ENCODE measurements at places on chromosomes 11 and 22.
A peak's percentile ranks its signal among the peaks of the same experiment; 100 is the strongest.

- no peak for DNase-seq
Observed at GRCh38 chr11:16992846-16993245, 21.4 kb downstream of the PLEKHA7 start.

GRCh38 chr11:134533511-134533910 is 121.5 kb upstream of the B3GAT1 start:
- DNase-seq = no peak

- DNase-seq = no peak
Observed at GRCh38 chr22:47678048-47678447, 915.6 kb downstream of the TBC1D22A start.

GRCh38 chr11:76783294-76783895 is at the start of gene TSKU:
TSKU (plus strand) TSS chr11:76783356; CDS start chr11:76795617, 12,261 bp downstream.
- DNase-seq = no peak

DNA sequence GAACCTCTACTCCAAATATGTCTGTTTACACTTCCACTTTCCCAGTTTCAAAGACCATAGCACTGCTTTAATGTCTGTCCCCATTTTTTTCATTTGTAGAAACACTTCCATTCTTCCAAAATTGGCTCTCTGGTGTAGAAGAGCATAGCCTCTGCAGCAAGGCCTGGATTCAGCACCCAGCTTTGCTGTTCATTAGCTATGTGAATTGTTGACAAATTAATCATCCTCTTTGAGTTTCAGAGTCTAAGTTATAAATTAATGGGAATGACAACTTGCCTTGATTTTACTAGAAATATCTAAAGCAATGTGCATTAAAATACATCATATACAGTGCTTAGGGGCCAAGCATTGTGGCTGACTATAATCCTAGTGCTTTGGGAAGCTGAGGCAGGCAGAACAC is 22.4 kb downstream of the GRIA4 start:
- DNase-seq = no peak

- DNase-seq = no peak
Observed at GRCh38 chr11:30603357-30603756, 17.2 kb upstream of the MPPED2 start.

- no peak for DNase-seq
Observed at GRCh38 chr11:78374917-78375316, 42.7 kb downstream of the GAB2 start.

DNA sequence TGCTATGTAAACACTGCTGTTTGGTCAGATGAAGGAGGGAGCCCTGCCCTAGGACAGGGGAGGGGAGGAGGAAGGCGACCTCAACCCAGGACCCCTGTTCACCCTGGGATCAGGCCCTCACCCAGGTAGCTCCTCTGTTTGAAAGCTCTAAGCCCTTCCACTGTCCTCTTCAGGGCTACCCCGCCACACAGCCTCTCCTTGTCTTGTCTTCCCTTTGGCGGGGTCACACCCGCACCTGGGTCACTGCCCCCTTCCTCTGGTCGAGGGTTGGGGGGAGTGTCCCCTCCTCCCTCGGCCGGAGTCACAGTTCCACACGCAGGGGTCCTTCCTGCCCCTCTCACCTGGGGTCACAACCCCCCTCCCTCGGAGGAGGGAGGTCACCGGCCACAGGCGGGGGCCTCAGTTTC is 463 bp upstream of the PTPMT1 start:
- DNase-seq = no peak

DNA sequence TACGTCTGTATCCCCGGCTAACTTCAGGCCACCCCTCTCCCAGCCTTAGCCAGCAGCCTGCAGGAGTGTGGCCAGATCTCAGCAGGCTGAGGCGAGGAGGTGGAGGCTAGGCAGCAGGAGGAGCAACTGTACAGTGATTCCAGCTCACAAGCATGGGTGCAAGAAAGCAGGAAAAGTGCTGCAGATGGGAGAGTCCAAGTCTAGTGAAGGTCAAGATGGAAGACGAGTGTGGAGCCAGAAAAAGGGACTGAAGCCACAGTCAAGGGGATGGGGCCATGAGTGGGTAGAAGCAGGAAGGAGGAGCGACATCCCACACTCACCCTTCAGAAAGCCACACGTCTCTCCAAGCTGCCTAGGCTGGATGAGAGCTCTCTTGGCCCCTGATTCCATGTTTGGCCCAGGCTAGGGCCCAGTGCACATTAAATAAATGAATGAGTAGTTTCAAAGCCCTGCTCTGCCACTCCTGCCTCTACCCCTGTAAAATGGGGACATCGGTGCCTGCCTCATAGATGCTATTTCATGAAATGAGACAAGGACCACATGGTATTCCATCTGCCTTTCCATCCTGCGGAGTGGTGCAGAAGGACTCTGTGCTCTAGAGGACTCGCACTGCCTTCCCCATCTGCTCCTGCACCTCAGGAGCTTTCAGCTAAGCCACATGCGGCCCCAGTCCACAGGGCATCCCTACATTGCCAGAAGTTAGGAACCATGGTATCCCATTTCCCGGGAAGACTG is 2.9 kb downstream of the YDJC start:
- DNase-seq = no peak

- DNase-seq = no peak
Observed at GRCh38 chr11:109155291-109155690, 266.7 kb upstream of the C11orf87 start.

DNA sequence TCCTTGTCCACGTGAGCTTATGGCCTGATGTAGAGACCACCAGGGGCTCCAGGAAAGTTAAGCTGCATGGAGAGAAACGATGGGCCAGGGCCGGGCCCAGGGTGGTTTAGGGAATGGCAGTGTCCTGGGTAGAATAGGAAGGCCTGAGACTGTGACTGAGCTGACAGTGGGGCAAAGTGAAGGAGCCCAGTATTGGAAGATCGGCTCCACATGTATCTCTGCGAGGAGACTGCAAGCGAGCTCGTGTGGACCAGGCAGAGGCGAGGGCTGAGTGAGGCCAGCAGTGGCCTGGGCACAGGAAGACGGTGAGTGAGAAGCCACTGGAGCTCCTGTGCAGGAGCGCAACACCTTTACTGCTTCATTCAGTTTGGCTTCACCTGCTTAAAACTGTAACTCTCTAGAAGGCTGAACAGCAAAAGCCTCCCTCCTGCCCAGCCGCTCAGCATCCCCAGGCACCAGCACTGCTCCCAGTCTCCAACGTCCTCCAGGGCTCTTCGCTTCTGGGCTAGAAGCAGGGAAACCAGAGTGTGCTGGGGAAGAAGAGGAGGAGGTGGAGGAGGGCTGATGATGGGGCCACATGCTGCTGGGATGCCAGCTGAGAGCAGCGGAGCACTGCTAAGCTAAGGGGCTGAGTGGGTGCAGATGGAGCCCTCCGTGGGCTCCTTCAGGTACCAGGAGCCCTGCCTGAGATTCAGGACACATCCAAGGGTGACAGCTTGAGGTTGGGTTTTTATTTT is 13.5 kb downstream of the TCIRG1 start:
- no peak for DNase-seq

DNA sequence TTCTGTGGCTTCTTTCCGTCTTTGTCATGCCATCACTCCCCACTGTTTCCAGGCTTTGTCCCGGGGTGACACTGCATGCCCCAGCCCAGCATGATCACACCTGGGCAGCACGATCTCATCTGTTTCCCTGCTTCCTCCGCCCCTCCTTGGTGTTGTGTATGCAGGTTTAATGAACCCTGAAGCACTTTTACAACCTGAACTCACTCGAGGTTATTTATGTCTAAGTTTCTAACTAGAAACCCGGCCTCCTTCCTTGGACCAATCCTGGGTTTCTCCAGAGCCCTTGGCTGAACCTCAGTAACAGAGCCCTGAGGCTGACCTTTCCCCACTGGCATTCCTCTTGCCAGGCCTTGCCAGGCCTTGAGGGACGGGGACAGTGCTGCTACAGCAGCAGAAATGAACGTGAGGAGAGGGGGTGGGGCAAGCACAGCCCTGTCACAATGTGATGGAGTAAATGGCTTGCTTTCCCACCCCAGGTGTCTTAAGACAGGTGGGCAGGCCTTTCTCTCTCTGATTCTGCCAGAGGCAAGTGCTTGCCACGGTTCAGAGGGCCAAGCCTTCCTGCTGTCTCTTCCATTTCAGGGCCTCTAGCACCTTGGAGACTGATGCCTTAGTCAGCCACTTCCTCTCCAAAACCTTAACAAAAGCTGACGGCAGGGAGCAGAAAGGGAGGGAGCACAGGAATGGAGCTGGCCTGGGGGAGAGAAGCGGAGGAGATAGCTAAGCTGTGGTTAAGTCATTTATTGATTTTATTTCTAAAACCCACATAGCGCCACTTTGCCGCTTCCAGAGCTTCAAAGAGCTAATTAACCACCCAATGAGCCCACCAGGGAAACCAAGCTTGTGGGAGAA is 3.1 kb upstream of the PYGM start:
- peak; percentile 7 for DNase-seq

DNA sequence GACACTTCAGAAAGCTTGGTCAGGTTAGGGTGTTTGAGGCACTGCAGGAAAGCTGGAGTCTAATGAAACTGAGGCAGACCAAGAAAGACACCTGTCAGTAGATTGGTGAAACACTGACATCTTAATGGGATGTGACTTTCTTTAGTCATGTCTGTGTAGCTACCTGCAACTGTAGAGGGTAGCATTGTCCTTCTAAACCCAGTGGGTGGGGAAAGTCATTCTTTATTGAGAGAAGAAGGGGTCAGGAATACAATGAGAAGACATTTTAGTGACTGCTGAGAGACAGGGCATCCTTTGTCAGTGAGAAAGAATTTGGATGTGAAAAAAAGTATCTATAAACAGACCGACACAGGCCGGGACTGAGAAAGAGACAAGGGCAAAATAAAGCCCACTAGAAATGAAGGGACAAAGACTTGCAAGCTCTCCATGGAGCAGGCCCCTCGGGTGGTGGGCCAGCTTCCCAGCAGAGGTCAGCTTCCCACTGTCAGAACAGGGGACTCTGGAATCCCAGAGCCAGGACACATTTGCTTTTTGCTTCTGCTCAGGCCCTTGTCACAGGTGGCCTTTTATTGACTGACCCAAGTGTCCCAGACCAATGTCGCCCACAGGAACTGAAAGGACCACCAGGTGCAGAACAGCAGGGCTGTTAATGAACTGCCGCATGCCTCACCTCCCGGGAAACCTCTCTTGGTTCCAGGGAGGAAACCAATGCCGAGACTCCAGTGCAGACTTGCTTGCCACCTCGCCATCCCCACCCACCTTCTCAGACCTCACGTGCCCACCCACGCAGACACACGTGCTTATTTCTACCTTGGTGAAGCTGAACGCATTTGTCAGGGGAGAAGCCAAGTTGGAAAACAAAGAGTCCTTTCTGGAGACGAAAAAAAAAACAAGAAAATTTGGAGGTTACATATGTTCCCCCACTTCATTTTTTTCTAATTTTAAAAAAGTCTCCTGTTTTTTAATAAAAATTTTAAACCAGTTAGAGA is 212.8 kb downstream of the TENM4 start:
- DNase-seq = no peak

GRCh38 chr11:75004215-75004614 is 15.5 kb downstream of the NEU3 start:
- no peak for DNase-seq

DNA sequence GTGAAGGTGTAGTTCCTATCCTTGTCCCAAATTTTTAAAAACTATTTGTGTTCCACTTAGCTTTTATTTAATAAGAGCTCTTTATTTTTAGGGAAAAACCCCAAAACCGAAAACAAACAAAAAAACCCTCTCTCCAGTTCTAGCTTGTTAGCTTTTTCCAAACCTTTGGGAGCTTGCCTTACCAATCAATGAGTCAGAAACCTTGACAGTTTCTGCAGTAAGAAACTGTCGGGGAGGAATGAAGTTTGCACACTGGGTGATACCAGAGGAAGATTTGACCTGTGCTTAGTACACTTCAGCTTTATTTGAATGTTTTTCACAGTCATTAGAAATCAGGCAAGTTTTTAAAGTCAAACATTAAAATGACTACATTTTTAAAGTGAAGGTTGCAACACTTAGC is 105.0 kb downstream of the FAT3 start:
- DNase-seq = no peak

DNA sequence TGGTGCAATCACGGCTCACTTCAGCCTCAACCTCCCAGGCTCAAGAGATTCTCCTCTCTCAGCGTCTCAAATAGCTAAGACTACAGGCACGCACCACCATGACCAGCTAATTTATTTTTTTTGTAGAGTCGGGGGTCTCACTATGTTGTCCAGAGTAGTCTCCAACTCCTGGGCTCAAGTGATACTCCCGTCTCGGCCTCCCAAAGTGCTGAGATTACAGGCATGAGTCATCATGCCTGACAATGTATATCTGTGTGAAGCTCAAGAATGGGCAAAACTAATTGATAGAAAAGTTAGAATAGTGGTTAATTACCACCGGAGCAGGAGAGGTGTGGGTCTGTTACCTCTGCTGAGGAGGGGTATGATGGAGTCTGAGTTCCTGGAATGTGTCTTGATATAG is 9.1 kb upstream of the SLC43A3 start:
- no peak for DNase-seq

DNA sequence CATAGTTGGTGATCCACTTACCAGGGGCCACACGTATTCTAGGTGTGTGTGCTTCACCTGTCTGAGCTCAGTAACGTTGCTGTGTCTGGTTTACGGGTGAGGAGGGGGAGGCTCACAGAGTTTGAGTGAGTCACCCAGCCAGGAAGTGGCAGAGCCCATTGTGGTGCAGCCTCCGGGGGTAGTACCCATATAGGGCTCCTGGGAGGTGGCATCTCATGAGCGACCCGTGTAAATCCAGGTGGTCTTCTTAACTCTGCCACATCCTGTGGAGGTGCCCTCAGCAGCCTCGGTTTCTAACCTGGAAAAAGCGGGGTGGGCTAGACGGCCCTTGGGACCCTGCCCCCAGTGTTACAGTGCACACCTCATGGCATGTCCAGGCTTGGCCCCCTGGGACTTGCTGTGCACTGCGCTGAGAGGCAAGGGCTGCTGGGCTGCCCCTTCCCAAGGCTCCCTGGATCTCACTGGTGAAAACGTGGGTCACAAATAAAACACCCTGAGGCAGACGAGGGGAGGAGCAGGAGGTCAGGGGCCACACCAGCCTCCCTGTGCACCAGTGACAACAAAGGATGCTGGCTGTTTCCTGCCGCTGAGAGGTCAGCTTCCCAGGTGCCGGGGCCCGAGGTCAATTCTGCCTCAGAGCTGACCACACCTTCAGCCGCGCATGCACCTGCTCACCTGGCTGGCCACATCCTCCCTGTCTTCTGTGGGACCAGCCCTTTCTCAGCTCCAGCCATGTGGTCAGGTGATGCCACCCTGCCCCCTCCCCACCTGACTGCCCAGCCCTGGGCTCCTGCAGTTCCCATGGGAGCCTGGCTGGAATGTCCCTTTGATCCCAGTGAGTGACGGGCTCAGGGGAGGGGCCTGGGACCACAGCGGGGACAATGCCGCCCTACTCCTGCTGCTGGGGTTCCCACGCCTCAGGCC is 305.1 kb downstream of the CTTN start:
- no peak for DNase-seq

DNA sequence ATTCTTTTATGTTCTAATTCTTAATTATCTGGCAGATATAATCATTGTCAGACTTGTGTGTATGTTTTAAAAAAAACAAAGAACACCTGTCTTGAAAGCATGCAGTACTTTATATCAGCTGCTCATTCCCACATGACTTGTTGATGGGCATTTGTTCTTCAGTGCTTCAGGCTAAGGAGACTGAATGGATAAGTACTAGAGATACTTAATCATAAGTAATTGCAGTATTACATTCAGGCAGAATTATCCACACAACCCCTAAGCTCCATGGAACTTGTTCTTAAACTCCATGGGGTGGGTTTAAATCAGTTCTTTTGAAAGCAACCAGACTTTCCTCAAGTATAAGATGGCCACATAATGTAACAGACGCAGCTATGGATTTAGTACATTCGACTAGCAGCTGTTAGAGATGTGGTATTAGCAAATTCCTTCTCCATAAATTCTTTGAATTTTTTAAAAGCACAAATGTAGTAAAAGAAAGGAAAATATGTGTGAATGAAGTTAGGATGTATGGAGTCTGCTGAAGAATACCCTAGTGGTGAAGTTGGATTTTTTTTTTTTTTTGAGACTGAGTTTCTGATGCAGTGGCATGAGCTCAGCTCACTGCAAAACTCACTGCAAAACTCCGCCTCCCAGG is 3.0 kb downstream of the JAM3 start:
- no peak for DNase-seq

All from GM10248 (cell line).